ENCODE measurements at places on chromosomes 7 and 10. TPM values are rescaled to one million over a fixed set of nuclear protein-coding genes. Genes with fewer than 3 reads are reported as not detected.

MOGAT3 gene
- total RNA-seq: 0.82 TPM

AKR1C8 gene
- not detected for total RNA-seq

ZNF138 gene
- 20.2 TPM for total RNA-seq

TAS2R3 gene
- 0.59 TPM for total RNA-seq

GRCh38 chr10:110837418-110838171 lies 34.1 kb upstream of the PDCD4 start:
- H3K4me1 ChIP-seq: peaks cover 3% of the 10 kb centered on the region
- H3K4me3 ChIP-seq: no peak overlapping the region
- H3K36me3 ChIP-seq: no peaks in the 10 kb centered on the region

DNA sequence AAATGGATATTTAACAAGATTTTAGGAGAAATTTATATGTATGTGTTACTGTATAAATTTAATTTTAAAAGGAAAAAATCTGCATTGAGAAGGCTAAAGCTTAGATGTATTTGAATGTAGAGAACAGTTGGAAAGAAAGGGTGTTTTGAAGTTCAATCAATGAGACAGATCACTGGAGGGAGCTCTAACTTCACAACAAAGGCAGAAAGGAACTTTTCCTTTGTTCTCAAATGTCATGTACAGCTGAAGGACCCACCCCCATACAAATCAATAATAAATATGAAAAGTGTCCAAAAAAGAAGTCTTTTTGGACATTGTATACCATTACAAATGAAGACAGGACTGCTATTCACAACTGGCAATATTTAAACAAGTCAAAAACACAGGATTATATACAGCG lies 403.4 kb downstream of the DNAJB9 start:
- H3K27ac ChIP-seq: no peak overlapping the region
- no peaks in the 10 kb centered on the region for H3K4me1 ChIP-seq
- H3K27me3 ChIP-seq: no peaks in the 10 kb centered on the region
- H3K4me3 ChIP-seq: no peak overlapping the region

DNA sequence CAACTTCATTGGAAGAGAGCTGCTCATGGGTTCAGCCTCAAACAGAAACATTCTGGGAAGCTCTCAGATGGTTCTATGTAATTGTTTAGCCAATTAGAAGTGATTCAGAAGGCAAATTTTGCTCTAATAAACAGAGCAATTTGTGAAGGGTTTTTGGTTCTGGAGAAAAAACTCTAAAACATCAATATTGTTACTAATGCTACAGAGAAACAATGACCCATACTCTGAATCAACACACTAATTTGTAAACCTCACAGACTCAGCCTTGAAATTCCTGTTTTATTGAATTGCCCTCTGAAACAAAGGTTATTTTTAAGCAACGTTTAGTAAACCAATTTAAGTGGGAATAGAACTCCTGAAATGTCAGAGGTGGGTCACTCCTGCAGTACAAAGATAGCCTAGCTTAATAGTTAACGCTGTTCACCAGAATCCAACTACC lies 171.6 kb upstream of the SVIL start:
- no peak for DNase-seq
- H3K27ac ChIP-seq: no peak overlapping the region
- H3K4me1 ChIP-seq: no peaks in the 10 kb centered on the region
- no peaks in the 10 kb centered on the region for H3K36me3 ChIP-seq
- no peak overlapping the region for H3K4me3 ChIP-seq
